ENCODE measurements at places on chromosomes 2 and 18. TPM values are rescaled to one million over a fixed set of nuclear protein-coding genes. Genes with fewer than 3 reads are reported as not detected.

GTF2A1L gene
- total RNA-seq: not detected

UBE2F gene
- 49.8 TPM for total RNA-seq

CD207 gene
- total RNA-seq: not detected

SAG gene
- total RNA-seq: not detected

VIT gene
- total RNA-seq: not detected

ME2 gene
- 34.7 TPM for total RNA-seq
